ENCODE measurements at places on chromosomes 11 and 22. TPM values are rescaled to one million over a fixed set of nuclear protein-coding genes. Genes with fewer than 3 reads are reported as not detected.

Gene OR6T1
- not detected for total RNA-seq

Gene NTM
- 4.5 TPM for total RNA-seq

Gene NPTXR
- total RNA-seq = 12.6 TPM

Gene BTBD18
- total RNA-seq = 7.2 TPM

Gene INS
- total RNA-seq = not detected

Gene ELF5
- total RNA-seq = 0.43 TPM
